ENCODE measurements at places on chromosomes 3 and 15.

DNA sequence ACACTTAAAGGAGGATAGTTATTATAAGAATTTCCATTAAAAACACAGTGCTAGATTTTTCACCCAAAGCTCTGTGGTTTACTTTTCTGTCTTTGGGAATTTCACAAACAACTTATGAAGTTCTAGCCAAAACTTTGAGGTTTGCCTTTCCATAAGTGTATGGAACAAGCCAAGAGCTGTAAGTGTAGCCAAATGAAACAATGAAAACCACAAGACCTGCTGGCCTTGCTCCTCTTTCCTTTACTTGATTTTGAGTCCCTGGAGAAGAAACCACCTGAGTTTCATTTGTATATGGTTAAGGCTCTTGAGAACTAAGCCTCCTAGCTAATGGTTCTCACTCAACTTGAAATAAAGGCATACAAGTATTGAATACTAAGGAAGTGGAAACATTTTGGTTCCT lies 365.3 kb upstream of the EPHA3 start:
- DNase-seq, result no peak

GRCh38 chr15:80367094-80367493 lies 37.1 kb upstream of the ARNT2 start:
- DNase-seq, result no peak

DNA sequence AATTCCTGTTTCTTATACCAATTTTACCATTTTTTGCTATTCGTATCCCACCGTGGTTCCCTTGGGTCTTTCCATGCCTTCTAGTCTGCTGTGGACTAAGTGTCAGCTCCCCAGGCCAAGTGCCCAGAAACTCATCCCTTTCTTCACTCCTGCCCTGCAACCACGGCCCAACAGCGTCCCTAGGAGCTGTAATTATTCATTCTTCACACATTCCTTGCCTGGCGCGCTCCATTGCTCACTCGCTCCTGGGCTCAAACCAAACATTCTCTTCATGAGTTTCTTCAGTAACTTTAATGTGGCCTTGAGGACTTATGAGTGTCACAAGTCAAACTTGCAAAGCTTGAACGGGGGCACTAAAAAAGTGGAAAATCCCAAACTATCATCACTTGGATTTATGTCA lies 15.7 kb downstream of the GABRB3 start:
- no peak for DNase-seq

DNA sequence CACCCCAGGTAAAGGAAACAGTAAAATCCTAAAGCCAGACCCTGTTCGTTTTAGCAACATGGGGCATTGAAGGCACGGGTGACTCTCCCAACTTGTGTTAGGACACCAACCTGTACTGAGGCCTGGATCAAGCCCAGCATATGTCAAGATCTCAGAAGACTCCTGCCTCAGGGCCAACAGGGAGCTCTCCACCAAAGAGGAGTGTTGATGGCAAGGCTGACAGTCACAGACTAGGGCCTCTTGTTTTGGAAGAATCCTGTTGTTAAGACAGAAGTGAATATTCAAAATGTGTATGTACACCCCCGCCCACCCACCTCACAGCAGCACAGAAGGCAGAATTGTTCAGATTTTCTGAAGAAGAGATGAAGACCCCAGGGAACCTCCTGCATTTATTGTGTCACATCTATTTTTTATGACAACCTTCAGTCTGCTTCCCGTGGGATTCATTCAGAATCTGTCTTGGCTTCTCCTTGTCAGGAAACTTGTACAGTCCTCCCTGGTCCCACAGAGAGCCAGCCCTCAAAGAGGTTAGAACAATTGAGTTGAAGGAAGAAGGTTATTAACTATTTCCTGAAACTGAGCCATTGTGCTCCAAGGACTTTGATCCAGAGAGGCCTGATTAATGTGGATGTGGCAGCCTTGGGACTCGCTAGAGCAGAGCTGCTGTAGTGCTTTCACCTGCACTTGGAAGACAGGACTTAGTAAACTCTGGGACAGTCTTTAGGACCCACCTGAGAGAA lies 61.7 kb upstream of the PLXNA1 start:
- DNase-seq, result no peak

DNA sequence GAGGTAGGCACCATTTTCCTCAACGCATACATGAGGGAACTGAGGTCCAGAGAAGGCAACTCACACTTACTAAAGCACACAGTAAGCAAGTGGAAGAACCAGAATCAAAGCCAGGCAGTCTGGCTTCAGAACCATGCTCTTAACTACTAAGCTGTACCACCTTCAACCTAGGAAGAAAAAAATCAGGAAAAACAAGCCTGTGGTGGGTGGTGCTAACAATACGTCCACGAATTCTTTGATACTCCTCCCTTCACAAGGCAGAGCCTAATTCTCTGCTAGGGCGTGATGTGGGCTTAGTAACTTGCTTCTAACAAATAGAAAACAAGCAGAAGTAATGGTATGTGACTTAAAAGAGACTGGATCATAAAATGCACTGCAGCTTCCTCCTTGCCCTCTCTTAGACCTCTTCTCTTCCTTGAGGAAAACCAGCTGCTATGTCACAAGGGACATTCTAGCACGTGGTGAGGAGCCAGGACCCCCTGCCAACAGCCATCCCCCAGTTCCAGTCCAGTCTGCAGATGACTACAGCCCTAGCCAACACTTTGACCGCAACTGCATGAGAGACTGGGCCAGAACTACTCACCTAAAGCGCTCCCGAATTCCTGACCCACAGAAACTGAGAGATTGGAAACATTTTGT lies 36.9 kb downstream of the HACD2 start:
- DNase-seq, result no peak

DNA sequence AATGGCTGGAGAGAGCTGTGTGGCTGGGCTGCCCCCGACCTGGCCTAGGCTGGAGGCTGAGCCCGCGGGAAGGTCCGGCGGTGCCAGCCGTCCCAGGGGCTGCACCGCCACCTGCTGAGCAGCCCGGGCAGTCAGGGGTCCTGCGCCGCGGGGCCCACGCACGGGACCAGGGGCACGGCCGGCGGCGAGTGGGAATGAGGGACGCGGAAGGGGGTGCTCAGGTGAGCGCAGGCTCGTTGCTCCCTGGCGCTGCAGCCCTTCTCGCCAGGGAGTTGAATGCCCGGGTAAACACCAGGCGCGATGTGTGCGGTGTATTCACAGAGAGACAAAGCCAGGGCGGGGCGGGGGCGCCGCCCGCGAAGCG lies 666 bp upstream of the SEMA3F start:
- no peak for DNase-seq

DNA sequence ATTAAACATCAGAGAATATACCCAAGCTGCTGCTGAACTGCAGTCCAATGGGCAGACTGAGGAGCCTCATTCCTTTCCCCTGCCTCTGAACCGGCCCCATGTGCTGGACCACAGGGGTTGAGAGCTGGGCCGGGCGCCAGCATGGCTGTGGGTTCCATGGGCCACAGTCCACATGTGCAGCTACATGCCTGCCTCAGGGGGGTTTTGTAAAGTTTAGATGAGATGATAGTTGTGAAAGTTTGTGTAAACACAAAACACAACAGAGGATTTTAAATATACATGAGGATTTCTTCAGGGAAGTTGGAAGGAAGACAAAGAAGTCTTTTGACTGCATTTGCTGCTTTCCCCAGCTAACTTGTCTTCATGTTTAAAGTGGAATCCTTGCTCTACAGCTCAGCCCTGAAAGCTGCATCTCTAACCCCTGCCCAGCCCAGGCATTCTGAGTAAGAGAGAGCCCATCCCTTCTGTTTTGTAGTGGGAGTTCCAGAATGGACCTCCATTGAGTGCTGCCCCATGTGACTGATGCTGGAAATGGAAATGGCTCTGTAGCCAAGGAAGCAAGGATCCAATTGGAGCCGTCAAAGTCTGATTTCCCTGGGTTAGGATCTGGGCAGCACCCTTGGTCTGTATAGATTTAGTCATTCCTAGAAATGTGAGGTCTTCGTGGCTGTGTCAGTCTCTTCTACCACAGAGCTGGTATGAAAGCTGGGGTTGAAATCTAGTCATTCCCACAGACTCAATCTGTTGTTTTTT lies 17.5 kb downstream of the SLC12A8 start:
- DNase-seq, result no peak

GRCh38 chr3:29427266-29428103 lies 146.6 kb downstream of the RBMS3 start:
- DNase-seq, result no peak

DNA sequence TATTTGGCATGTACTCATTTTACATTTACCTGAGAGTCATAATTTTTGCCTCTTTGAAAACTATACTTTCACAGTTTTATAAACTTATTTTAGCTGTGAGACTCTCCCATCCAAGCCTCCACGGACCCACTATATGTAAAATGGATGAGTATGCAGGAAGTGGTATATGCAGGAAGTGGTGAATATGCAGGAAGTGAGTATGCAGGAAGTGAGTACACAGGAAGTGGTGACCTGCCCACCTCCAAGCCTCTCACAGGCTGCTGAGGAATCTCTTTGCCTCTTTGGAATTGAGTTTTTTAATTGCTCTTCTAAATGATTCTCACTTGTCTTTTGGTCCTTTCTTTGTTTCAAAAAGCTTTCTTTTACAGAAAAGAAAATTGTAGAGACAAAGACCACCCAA lies 85.2 kb downstream of the KBTBD8 start:
- DNase-seq, result no peak

DNA sequence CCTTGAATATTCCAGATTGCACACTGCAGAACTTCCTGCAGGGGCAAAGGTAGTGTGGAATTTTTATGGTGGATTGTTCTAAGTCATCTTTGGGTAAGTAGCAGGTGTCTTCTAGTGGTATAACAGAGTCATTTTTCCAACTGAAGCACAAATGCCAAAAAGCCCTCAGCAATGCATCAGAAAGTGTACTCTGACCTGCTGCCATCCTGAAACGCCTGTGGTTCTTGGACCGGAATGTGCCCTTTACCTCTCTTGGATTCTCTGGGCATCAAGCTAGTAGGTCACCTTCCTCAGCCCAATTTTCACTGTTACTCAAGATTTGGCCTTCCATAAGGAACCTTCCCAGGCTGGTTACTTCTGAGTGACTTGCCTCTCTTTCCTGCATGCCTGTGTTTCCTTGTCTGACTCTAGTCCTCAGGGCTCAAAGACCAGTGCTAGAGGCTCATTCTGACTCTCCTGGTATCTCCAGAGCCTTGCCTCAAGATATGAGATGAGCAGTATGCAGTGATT lies 4.8 kb downstream of the CLSTN2 start:
- DNase-seq, result no peak

DNA sequence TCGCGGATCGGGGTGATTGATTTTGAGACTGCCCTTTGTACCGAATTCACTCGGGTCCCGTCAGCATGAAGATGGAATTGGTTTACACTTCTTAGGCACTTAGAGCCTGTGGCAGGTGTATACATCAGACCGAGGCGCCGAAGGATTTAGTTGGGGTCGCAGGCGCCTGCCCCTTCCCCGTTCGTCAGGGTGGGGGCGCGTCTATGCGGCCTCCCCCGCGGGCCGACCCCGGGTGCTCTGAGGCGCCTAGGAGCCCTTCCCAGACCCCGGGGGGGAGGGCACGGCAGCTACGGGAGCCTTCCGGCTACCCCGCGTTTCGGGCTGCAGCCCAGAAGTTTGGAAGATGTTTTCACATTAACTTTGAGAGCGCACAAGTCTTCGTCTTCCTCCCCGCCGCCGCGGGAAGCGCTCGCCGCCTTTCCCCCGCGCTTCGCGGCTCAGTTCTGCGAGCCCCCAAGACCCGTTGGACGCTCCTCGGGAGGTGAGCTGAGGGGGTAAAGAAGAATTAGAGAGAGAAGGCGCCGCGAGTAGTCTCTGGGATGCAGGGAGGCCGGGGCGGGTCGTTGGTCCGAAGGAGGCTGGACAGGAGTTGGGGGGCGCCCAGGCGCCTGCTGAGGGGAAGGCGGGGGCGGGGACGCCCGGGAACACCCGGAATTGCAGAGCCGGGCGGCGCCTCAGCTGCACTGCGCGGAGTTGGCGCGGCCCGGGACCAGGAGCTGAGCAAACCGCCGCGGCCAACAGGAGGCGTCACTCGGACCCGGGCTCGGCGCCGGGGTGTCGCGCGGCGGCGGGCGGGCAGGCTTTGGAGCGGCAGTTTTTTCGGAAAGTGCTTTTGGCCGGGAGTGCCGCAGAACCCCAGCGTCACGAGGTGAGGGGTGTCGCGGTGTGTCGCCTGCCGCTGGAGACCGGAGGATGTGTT lies 780 bp downstream of the TIPARP start:
- no peak for DNase-seq

- no peak for DNase-seq
Observed at GRCh38 chr3:99716463-99716995, 78.1 kb downstream of the COL8A1 start.

- DNase-seq, result no peak
Observed at GRCh38 chr15:56616551-56616950, 116.8 kb downstream of the ZNF280D start.

DNA sequence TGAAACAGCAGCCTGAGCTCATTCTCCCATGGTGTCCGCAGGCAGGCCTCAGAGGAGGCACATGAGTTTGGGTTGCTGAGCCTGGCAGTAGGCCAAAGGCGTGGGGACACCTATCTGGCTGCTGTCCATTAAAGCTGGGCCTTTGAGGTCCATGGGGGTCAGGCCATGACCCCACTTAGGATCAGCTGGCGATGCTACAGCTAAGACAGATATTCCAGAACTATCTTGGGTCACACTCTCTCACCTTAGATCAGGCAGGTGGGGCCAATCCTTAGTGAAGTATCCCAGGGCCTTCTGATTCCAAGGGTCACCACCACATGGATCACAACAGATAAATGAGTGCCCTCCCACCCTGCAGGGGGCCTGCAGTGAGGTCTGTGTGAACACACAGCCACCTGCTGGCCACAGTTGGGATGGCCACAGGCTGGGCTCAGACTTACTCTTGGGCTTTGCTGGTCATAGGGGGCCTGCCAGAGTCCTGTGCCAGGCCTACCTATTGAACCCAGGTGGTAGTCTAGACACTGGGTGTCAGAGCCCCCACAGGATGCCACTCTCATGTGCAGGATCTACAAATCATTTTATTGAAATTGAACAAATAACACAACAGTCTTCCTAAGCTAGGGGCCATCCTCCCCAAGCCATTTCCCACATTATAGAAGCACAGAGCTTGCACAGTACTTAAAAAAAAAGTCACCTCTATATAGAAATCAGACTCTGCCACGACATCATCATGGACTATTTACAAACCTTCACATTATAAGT lies 2.0 kb upstream of the HYAL2 start:
- DNase-seq, result no peak

- no peak for DNase-seq
Observed at GRCh38 chr3:188090620-188091309, 63.2 kb upstream of the LPP start.

- DNase-seq, result no peak
Observed at GRCh38 chr3:108071368-108071767, 19.5 kb downstream of the CD47 start.

GRCh38 chr3:155330370-155330769 lies 36.9 kb upstream of the STRIT1 start:
- no peak for DNase-seq

DNA sequence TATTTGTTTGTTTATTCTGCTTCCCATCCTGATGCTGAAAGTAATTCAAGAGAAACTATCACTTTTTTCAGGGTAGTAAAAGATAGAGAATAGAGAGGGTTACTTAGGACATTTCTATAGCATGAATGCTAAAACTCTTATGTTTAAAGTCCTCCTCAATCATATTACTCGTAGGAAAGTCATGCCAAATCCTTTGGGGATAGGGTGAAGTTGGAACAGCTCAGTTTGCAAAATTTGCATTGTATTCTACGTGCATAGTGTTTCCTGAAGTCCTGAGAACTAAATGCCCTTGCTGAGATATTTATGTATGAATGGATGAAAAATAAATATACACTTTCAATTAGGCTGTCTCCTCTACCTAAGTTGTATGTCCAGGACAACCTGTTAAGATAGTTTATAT lies 14.6 kb downstream of the PLSCR5 start:
- no peak for DNase-seq
